Stimulated activated CD8-positive, alpha-beta memory T cell treated with anti-CD3 and anti-CD28 coated beads, Interleukin-12 subunit alpha, Interleukin-12 subunit beta, amount 100 ng/mL, for 4 hours (primary cell): ENCODE measurements at places on chromosomes 6 and 20.

GRCh38 chr6:431504-431903 is 40.0 kb downstream of the IRF4 start:
- DNase-seq: no peak

DNA sequence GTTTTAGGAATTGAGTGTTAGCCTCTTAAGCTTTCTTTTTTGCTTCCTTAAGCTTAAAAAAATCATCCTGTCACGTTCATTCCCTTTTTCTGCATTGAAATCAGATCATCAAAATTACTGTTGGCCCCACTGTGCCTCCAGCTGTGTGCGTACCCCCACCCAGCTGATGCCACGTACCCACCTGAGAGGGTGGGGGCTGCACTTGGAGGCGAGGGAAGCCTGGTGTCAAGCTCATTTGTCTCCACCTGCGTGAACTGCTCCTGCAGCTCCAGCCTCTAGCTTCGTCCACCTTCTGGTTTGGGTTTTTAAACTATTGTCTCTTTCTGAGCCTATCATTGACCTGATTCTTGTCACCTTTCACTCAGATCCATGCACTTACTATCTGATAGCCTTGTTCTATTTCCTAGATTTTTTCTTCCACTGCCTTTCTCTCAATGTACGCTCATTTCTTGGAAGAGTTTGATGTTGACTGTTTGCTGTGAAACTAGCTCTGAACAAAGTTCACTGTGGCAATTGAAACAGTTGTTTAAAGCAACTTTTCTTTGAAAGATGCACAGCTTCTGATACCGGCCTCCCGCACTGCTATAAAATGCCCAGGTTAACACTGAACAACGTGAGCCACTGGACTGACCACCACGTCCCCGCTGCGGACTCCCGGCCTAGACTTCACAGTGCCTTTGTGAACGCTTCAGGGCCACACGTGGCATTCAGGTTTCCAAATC is 30.0 kb upstream of the IRF4 start:
- no peak for DNase-seq

GRCh38 chr20:43949741-43950618 is 35.3 kb downstream of the TOX2 start:
- peak; percentile 45 for DNase-seq

GRCh38 chr20:34269996-34270627 is 28.9 kb downstream of the ASIP start:
- no peak for DNase-seq

GRCh38 chr20:44067650-44068081 is 119.3 kb downstream of the JPH2 start:
- no peak for DNase-seq

DNA sequence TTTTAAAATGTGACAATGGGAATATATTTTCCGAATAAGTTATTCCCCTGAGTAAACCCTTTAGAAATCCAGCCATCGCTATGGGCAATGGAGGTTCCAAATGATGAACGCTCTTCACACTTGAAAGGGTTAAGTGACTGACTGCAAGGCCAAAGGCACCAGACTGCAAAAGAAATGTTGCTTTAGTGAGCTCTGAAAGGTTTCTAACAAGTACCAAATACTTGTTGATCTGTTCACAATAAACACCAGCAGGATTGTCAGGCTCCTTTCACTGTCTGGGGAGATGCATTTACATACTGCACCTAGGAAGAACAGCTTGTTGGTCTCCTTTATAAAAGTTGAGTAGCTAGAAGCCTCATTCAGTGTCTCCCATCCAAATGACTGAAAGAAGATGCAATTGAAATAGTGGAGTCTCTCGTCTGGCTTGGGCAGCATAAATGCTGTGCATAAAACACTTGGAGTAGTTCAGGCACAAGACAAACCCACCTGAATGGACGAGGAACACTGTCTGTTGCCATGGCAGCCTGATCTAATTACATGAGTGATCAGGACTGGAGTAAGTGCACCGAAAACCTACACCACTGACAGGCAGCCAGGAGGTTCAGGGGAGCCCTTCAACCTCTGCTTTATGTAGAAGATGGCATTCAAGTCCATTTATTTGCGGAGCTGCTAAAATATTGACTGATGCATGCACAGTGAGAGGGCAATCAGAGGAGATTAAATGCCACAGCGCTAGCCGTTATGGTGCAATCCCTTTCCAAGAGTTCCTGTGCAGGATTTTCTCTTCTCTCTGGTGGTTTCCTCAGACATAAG is 2.9 kb downstream of the ATXN1 start:
- no peak for DNase-seq

- DNase-seq: no peak
Measured at GRCh38 chr20:51284176-51284575, 258.3 kb downstream of the NFATC2 start.

GRCh38 chr6:113425977-113426660 is 431.0 kb upstream of the MARCKS start:
- no peak for DNase-seq

DNA sequence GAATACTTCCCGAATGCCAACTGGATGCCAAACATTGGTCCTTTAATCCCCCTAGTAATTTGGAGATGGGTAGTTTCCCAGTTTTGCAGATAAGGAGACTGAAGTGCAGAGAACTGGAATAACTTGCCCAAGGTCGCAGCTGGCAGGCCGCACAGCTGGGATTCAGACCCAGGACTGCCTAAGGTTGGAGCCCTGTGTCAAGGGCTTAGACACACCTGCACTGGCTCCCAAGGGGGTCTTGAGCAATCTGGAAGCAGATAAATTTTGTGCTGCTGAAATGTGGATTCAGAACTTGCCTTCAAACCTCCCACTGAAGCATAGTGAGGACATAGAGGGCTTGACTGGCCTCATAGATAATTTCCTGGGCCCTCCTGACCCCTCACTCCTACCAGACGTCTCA is 30.5 kb downstream of the FOXP4 start:
- DNase-seq: no peak

GRCh38 chr6:27545271-27546046 is 72.6 kb upstream of the ZNF184 start:
- DNase-seq: no peak

DNA sequence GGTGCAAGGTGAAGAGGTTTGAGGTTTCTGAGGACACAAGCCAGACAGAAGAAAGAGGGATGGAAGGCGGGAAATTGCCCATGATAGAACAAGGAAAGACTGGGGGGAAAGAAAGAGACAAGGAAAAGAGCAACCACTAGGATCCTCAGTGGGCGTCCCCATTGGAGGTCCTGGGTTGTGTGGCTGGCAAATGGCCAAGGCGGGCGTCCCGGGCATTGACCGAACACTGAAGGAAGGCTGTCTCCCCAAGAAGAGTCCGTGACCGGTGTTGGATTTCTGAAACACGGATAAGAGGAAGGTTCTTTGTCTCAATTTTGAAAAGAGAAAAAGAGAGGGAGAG is 746.6 kb upstream of the ADGRB3 start:
- no peak for DNase-seq

- DNase-seq: no peak
Measured at GRCh38 chr6:209432-210103, 82.7 kb upstream of the DUSP22 start.

DNA sequence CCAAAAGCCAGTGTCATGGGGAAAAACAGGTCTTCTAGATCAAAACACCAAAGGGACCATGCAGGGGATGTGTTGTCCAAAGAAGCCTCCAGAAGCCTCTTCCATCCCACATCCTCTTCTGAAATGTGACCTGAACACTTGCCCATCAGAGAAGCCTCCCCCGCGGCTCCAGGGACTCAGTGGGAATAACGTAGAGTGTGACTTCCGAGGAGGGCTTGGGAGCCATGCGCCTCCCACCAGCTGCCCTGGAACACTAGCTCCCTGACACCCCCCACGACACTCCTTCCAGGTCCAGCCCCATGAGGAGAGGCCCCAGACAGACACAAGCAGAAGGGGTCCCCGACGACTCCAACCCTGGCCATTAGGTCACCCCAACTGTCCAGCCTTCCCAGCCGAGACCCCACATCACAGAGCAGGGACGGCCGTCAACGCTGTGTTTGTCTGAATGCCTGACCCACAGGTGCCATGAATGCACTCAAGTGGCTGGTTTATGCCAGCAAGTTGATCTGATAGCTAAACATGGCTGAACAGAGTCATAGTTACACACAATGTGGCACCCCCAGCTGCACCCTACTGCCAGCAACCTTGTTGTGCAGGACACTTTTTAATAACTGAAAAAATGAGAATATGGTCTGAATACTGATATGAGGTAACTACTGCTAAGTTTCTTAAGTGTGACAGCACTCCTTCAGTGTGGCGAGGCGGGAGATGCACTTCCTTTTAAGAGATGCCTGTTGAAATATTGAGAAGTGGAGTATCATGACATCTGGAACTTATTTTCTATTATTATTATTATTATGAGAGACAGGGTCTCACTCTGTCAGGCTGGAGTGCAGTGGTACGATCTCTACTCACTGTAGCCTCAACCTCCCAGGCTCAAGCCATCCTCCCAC is 58.0 kb downstream of the GINS1 start:
- no peak for DNase-seq

DNA sequence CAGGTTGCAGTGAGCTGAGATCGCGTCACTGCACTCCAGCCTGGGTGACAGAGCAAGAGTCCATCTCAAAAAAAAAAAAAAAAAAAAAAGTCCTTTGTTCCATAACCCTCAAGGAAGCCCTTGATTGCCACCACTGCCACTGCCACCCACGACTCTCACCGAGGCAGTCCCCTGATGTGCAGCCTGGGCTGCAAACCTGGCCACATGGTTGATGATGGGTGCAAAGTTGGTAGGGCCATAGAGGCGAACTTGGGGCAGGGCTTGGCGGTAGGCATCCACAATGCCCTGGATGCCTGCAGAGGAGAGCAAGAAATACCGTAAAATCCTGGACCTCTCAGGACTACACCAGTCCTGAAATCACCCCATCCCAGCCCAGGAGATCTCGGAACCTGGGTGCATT is 11.5 kb downstream of the SPAG4 start:
- no peak for DNase-seq

- DNase-seq: no peak
Measured at GRCh38 chr20:41854765-41855164, 236.6 kb upstream of the CHD6 start.

- DNase-seq: no peak
Measured at GRCh38 chr6:48691420-48691819, 580.4 kb upstream of the PTCHD4 start.

DNA sequence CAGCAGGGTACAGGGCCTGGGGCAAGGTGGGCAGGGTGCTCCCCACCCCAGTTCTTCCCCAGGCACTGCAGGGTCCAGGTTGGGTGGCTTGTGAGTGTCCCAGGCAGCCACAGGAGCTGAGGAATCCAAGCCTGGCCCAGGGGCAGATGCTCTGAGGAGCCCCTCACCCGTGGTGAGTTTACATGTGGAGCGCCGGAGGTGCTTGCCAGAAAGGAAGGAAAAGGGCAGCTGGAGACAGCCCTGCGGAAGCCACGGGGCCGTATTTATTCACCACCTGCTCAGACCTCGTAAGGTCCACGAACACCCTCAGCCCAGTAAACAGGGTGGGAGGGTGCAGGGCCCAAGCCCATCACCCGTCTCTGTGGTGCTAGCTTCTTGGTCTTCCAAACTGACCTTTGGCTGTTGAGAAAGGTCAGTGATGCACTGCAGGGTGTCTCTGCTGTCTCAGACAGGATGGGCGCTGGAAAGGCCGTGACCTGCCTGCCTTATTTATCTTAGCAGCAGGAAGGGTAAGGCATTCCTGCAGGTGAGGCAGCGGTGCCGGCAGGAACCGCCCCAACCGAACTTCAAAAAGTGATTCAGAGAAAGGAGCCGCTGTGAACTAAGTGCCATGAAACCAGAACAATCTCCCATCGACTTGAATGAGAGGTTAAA is 4.0 kb upstream of the FRMD1 start:
- DNase-seq: no peak

DNA sequence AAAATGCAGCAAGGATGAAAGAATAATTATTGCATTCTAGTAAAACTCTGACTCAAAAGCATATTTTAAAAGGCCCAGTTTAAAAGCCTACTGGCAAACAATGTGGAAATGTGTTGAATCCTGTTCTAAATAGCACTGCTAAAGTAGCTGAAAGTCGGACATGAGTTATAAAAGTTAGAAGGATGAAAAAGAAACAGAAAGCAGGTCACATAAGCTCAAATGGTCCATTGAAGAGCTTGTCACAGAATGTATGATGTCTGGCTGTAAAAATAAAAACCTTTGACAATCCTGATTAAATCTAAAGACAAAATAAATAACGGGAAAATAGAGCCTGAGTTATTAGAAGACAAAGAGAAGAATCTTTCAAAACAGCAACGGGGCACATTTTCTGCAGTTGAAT is 218.6 kb upstream of the UFL1 start:
- DNase-seq: no peak

- DNase-seq: no peak
Measured at GRCh38 chr20:4781211-4781610, 59.5 kb downstream of the PRND start.

- DNase-seq: no peak
Measured at GRCh38 chr6:144311361-144311760, 26.2 kb downstream of the UTRN start.

GRCh38 chr6:36125575-36125974 is 4.7 kb upstream of the MAPK13 start:
- DNase-seq: no peak

DNA sequence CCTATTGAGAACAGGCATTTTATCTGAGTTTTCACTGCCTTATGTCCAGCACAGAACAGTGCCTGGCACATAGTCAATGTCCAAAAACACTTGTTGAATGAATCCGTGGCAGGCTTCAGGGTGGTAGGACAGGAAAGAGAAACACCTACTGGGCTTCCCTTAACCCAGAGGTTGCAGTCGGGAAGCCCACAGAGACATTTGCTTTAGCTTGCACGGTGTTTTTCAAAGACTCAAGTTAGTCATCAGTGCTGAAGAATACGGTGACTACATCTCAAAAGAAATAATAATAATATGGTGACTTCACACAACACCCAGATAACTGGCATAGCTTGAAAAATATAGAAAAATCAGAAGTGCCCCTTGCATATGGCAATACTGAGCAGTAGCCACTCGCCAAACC is 160.4 kb downstream of the CD83 start:
- DNase-seq: no peak

GRCh38 chr6:157017861-157018260 is 240.7 kb downstream of the ARID1B start:
- DNase-seq: no peak

- DNase-seq: no peak
Measured at GRCh38 chr20:24017458-24017755, 28.8 kb upstream of the GGTLC1 start.

- peak; percentile 60 for DNase-seq
Measured at GRCh38 chr6:43143235-43144128, 27.6 kb upstream of the SRF start.

- DNase-seq: no peak
Measured at GRCh38 chr6:27867945-27868300, 44.3 kb downstream of the OR2B2 start.

GRCh38 chr6:141550471-141550870 is 582.3 kb upstream of the GJE1 start:
- no peak for DNase-seq
